ENCODE measurements at places on chromosomes 4 and X.
A peak's percentile ranks its signal among the peaks of the same experiment; 100 is the strongest.

DNA sequence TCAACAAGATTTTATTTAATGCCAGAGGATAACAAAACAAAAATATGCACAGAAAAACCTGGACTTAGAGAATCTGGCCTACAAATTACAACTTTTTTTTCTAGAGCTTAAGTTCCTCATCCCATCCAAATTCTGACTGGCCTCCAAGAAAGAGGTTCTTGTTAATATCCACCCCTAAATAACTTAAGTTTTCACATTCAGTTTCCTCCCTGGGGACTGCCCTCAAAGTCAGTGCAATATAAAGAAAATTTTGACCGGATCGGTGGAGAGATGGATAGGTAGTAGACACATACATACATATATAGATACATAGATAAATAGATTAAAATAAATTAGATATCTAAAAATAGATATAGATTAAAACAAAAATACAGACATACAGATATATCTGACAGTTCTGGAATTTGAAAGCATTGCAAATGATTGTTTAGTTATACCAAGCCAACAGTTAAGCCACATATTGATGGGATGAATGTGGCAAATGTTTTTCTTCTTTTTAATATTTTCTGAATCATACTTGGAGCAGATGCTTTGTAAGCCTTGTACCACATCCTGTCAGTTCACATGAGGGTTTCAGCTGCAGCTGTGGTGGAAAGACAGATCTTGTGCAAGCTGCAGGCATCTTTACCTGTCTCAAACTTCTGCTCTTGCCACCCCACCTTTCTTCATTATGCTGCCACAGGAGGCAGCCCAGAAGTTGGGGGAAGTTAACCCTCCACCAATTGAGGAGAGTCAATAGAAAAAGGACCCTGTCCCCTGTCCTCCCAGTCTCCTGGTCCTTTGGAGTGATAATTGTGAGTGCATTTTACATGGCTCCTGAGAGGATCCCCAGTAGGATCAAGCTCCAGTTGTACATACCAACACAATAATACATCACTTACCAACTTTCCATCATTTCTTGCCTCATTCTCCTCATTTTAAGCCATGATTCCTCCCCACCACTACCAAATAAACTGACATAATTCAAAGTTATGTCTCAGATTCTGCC is 58.5 kb upstream of the PRDM8 start:
- peak; percentile 57 for DNase-seq

GRCh38 chr4:149065753-149066152 is 623.5 kb upstream of the NR3C2 start:
- no peak for DNase-seq

- DNase-seq: no peak
Measured at GRCh38 chrX:41671082-41671481, 17.7 kb upstream of the GPR34 start.

DNA sequence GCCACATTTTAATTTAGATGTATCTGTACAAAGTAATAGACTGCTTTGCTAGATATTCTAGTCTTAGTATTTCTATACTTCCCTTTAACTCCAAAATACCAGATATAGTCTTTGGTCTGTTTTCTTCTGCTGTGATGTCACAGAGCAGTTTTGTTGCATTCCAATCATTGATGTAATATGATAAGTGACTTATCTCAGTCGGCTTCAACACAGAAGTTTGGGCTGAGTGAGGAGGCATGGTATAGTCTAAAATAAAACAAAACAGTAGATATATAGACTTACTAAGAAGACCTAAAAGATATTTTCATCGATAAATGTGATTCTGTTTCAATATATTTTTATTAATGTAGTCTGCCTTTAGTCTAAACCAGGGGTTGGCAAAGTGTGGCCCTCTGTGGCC is 169.9 kb downstream of the DCK start:
- no peak for DNase-seq

- DNase-seq: peak; percentile 91
Measured at GRCh38 chrX:154368630-154369448, 5.6 kb downstream of the FLNA start.

DNA sequence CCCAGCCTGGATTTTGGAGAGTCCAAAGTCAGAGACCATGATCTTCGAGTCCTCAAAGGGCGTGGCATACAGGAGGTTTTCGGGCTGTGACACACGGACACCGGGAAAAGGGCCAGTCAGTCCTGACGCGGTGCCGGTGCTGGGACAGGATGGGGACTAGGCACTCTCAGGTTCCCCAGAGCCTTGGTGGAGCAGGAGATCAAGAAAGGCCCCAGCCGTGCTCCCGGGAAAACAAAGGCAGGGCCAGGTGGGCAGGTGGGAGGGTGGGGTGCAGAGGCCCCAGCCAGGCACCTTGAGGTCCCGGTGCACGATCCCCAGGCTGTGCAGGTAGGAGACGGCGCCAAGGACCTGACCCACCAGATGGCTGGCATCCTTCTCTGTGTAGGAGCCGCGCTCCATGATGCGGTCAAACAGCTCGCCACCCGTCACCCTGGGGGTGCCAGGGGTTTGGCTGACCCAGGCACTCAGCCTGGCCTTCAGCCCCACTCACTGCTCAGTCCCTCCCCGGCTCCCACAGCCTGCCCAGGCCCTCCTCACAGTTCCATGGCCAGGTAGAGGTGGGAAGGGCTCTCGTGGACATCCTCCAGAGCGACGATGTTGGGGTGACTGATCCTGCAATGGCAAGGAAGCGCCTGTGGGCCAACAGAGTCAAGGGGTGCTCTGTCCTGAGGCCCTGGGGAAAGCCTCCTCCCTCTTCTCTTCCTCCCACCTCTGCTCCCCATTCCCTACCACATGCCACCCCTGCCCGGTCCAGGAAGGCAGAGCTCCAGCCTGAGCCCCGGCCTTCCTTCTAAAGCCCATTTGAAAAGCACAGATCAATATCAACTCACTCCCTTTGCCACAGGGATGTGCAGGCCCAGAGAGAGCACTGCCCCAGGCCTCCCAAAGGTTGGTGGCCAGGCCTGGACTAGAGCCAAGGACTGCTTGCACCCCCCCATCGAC is 1.8 kb downstream of the PNCK start:
- no peak for DNase-seq

GRCh38 chr4:1241936-1242505 is 6.9 kb downstream of the CTBP1 start:
- DNase-seq: no peak

DNA sequence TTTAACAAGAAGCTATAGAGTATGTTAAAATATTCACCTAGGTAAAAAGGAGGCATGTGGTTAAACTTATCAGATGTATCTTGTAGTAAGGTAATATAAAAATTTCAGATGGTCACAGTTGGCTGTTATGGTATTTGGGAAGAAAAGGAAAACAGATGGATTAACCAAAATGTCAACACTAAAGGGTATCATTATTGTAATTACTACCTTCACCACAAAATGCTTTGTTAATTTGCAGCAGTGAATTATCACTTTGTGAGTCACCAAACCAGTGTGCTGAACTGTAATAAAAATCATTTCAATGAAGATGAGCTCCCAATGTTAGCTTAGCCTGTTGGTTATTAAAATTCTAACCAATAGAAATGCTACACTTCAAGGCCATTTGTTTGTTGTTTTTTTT is 233.9 kb downstream of the RPA4 start:
- DNase-seq: no peak

- DNase-seq: no peak
Measured at GRCh38 chr4:5156682-5157081, 105.4 kb downstream of the STK32B start.

- no peak for DNase-seq
Measured at GRCh38 chrX:21955403-21956189, 15.1 kb downstream of the SMS start.

DNA sequence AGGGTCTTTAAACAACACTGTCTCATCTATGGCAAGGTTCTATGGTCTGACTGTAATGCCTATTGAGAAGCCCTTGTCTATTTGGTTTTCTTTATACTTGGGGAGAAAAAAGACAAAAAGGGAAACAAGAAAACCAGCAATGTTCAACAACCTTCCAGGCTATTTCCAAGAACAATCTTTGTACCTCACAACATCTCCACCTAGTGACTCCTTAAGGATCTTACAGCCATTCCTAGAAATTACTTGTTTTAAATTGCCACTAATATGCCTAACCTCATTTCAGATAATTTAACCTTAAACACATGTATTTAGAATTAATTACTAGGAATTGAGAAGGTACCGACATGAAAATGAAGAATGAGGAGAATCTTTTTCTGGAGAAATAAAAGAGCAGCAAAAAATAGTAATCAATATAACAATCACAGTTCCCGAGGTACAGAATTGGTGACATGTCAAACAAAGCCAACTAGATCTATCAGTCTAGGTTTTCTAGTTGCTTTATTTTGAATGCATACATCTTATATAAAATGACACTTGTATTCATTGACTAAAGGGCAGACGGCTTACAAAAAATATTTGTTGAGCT is 1.6 kb upstream of the RBM46 start:
- no peak for DNase-seq

DNA sequence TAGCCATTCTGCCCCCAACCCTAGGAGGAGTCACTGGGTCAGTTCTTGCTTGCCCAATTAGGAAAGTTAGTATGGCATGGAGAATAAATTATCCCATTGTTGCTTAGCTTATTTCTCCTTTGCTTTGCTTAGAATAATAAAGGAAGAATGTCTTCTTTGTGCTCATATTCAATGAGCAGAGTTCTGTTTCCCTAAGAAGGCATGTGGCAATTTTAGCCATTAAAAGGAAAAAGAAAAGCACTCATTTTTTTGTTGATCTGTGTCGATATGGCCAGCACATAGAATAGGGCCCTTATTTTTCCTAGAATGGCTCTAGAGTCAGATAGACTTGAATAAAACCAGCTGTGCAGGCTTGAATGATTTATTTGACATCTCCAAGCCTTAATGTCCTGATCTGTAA is 166.4 kb upstream of the PPARGC1A start:
- no peak for DNase-seq

- DNase-seq: no peak
Measured at GRCh38 chrX:1860936-1861594, 246.2 kb downstream of the ASMT start.

DNA sequence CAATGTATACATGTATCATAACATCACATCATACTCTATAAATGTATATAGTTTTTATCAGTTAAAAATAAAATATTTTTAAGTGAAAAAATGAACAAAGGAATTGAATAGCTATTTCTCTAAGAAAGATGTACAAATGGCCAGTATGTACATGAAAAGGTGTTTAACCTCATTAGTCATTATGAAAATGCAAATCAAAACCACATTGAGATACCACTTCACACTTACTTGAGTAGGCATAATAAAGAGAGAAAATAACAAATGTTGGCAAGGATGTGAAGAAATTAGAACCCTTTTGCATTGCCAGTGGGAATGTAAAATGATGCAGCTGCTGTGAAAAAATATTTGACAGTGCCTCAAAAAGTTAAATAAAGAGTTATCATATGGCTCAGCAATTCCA is 95.5 kb downstream of the IRS4 start:
- no peak for DNase-seq

DNA sequence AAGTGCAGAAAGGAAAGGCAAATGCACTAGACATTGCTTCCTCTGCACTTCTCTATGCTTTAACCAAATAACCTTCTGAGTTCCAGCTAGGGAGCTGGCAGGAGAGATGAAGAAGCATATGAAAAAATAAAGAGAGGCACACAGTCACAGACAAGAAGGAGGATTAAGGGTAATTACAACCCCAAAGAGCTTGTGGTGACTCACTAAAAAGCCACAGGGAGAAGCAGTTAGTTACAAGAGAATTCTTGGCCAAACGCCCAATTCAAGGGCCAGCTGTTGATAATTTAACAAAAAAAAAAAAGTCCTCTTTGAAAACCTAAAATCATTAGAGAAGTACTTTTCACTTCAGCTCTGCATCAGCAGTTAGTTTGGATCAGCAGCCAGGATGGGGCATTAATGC is 478.0 kb downstream of the KCNIP4 start:
- DNase-seq: no peak

- no peak for DNase-seq
Measured at GRCh38 chrX:40632199-40632598, 9.0 kb downstream of the MPC1L start.

GRCh38 chrX:100677611-100678181 is 33.7 kb downstream of the SRPX2 start:
- no peak for DNase-seq

GRCh38 chr4:1283711-1284110 is 6.0 kb upstream of the MAEA start:
- no peak for DNase-seq

GRCh38 chr4:94525993-94526728 is 74.4 kb downstream of the PDLIM5 start:
- DNase-seq: no peak

DNA sequence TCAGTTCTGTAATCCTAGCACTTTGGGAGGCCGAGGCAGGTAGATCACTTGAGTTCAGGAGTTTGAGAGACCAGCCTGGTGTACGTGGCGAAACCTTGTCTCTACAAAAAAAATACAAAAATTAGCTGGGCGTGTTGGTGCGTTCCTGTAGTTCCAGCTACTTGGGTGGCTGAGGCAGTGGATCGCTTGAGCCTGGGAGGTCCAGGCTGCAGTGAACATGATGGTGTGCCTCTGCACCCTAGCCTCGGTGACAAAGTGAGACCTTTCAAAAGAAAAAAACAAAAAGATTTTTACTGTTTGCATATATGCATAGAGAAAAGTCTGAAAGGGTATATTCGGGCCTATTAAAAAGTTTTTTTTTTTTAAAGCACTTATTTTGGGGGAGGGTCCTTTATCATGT is 76.1 kb downstream of the KDM6A start:
- no peak for DNase-seq

GRCh38 chr4:15233264-15233597 is 194.6 kb upstream of the C1QTNF7 start:
- DNase-seq: peak; percentile 56
